ENCODE measurements at places on chromosomes 1 and 21.

GRCh38 chr1:41640756-41641474, 156.4 kb upstream of the EDN2 start:
- no peak for DNase-seq

GRCh38 chr1:66925558-66925910, 744 bp downstream of the MIER1 start:
- no peak for DNase-seq

DNA sequence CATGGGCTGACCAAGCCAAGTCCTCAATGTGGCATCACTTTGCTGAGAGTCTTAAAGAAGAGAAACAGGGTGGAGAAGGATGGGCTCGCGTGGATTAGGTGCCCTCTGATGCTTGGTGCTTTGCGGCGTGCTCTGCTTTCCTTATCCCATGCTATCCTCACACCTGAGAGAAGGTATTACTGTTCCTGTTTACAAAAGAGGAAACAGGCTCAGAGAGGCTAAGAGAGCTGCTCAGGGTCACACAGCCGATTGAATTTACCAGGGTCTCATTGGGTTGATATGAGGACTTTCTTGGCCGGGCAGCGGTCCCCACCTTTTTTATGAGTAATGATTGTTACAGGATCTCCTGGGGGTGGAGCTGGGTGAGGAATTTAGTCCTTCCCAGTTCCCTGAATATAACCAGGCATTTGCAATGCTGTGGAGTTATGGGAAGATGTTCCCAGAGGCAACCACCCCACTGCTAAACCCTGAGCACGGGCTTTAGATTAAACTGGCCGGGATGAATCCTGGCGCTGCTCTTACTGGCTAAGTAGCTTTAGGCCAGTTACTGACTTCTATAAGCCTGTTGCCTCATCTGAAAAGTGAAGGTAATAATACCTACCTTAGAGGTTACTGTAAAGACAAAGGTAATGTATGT, 4.5 kb downstream of the ASCL5 start:
- DNase-seq, result no peak

GRCh38 chr1:151479462-151479861, 20.2 kb upstream of the POGZ start:
- no peak for DNase-seq

DNA sequence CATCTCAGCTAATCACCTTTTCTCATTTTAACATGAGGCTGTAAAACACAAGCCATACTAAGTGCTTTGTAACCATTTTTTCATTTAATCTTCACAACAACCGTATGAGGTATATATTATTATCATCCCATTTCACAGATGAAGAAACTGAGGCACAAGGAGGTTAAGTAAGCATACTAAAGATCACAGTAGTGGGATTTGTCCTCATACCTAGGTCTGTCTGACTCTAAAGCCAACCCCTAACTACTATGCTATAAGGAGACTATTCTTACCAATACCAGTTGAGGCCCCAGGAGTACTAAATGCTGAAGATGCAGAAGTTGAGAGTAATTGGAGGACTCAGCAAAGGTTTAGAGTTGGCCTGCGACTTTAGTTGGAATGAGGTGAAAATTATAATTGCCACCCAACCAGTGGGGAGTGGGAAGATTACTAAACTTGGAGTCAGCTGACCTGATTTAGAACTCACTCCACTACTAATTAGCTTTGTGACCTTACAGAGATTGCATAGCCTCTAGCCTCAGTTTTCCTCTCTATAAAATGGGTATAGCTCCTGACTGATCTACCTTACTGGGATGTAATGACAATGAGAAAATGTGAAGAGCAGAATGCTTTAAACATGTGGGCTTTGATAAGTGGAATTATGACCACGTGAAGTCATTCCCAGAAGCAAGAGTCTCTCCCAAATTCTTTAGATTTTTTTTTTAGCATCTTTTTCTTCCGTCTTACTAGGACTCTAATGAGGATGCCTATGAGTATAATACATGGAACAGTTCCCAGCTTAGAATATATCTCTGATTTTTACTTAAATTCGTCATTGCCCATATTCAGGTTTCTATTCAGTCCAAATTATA, 85.8 kb upstream of the IPO9 start:
- DNase-seq, result no peak

DNA sequence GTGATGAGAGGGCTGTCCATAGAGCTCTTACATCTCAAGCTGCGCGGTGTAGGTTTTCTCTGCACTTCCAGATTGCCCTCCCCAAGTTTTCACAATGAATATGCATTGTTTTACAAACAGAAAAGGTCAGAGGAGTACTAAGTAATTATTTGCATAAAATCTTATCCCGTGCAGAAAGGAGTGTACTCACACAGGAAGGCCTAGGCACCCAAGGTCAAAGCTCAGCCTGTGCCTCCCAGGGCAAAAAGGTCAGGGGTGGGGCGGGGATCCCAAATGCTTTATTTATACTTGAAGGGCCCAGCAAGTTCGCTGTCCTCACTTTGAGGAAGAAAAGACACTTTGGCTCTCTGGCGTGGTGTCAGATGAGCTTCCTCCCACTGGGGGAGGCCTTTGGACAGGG, 10.3 kb upstream of the KCNE1 start:
- no peak for DNase-seq

GRCh38 chr1:30250338-30250983, 472.9 kb downstream of the MATN1 start:
- no peak for DNase-seq

GRCh38 chr1:206933333-206933945, 11.7 kb upstream of the FCMR start:
- peak; percentile 58 for DNase-seq

DNA sequence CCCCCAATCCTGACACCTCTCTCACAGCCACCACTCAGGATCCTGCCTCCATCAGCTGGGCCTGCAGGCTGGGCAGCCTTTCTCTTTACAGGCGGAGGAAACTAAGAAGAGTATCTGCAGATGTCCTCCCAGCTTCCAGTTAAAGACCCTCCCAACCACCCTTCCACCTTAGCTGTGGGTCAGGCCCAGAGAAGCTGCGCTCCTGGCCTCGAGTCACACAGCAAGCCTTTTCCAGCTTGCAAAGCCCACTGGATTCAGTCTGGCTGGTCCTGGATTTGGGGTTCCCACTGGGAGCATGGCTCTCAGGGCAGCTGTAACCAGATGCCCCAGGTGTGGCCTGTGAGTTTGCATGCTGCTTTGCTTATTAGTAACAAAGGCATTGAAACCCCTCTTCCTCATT, 19.9 kb downstream of the KCNQ4 start:
- DNase-seq, result no peak

DNA sequence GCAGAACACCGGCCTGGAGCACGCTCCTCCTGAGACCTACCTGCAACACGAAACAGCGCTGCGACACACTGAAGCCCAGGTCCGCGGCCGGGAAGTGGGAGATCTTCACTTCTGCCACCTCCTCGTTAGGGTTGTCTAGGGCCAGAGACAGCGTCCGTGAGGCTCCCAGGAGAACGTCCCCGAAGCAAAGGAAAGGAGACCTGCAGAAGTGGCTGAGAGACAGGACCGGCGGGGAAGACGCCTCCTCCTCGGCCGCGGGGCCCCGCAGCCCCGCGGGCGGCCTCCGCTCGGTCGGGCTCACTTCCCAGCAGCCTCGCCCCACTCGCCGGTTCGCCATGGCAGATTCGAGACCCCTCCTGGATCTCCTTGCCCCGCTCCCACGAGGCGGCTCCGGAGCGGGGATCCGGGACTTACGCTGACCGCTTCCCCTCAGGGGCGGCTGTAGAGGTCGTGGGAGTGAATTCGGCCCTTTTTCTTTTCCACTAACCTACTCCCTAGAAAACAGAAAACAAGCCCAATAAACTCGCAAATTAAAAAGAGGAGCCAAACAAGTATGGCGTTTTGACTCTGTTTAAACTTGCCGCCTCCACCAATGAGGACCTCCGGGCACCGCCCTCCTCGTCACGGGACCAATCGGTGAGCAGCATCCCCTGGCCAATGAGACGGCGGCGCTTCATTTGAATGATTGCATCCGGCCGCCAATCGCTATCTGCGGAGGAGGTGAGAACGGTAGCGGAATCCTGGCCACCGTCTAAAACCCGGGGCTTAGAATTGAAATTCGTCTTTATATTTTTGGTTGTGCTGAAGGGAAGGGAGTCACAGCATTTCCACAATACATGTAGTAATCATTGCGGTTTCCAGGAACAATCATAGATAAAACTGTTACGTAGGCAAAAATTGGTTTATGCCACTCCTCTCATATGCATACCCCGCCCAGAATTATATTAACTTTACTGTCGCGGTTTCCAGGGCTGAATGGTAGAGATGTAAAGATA, at the start of gene ASPM:
ASPM (minus strand) TSS at position 569 of the 995 bp plus-strand sequence; CDS start at position 337, 232 bp downstream.
- peak; percentile 89 for DNase-seq

GRCh38 chr1:155909894-155910293, 1.3 kb downstream of the RIT1 start:
- DNase-seq, result no peak

- no peak for DNase-seq
These were observed 861 bp upstream of the DRAXIN start for GRCh38 chr1:11690397-11691301.

- no peak for DNase-seq
These were observed 32.4 kb downstream of the SLC35F3 start for GRCh38 chr1:233936842-233937241.
